ENCODE measurements at places on chromosomes 3 and 15. TPM values are rescaled to one million over a fixed set of nuclear protein-coding genes. Genes with fewer than 3 reads are reported as not detected.

- peaks cover 27% of the 10 kb centered on the region for H3K36me3 ChIP-seq
- DNase-seq, result no peak
Measured at GRCh38 chr15:85755471-85755870, 39.3 kb downstream of the KLHL25 start.

GRCh38 chr15:43317566-43318184, 12.7 kb downstream of the LCMT2 start:
- no peaks in the 10 kb centered on the region for H3K4me1 ChIP-seq
- peaks cover 7% of the 10 kb centered on the region for H3K27me3 ChIP-seq
- H3K27ac ChIP-seq, result no peak overlapping the region
- no peaks in the 10 kb centered on the region for H3K36me3 ChIP-seq

DNA sequence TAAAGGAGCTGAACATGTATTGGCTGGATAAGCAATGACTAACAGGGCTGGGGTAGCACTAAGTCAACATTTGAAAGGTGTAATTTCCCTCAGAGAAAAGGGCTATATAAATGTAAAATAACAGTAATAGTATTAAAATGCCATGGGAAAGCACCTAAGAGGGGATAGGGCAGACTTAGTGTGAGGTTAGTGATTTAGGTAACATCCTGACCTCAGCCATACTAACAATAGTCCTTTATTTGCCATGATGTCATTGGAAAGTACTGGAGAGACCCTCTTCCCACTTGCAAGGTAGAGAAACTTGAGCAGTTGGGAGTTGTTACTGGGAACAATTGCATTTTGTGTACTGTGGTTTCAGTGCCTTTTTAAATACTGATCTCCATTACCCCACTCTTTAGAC, 103.4 kb downstream of the LSAMP start:
- H3K27ac ChIP-seq, result no peak overlapping the region
- H3K4me3 ChIP-seq, result no peak overlapping the region
- no peaks in the 10 kb centered on the region for H3K27me3 ChIP-seq

MAP1A gene
- 7.6 TPM for total RNA-seq

GRCh38 chr3:169432708-169433432, 230.6 kb downstream of the MECOM start:
- H3K4me1 ChIP-seq, result peaks cover 18% of the 10 kb centered on the region
- no peaks in the 10 kb centered on the region for H3K36me3 ChIP-seq
- DNase-seq, result peak; percentile 74

Data from stomach (tissue), 19 donors.